ENCODE measurements at places on chromosomes 16 and 17.

GRCh38 chr17:45976755-45977505 lies 22.1 kb upstream of the STH start:
- DNase-seq: no peak

- DNase-seq: no peak
Measured at GRCh38 chr16:54097774-54098173, 188.8 kb downstream of the IRX3 start.

DNA sequence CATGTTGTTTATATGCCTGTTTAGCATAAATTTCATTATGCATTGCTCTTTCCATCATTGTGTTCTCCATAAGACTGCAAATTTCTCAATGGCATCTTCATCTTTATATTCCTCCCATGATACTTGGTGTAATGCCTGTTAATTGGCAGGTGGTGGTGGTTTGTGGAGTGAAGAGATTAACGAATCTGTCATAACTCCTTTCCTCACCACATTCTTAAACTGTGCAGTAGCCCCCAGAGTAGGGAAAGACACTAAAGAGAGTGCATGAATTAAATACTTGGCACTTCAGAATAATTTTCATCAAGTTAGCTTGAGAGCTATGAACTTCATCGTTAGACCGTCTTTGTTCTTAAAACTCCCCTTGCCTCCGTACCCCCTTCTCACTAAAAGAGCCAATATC lies 329.7 kb downstream of the HS3ST3B1 start:
- DNase-seq: no peak

DNA sequence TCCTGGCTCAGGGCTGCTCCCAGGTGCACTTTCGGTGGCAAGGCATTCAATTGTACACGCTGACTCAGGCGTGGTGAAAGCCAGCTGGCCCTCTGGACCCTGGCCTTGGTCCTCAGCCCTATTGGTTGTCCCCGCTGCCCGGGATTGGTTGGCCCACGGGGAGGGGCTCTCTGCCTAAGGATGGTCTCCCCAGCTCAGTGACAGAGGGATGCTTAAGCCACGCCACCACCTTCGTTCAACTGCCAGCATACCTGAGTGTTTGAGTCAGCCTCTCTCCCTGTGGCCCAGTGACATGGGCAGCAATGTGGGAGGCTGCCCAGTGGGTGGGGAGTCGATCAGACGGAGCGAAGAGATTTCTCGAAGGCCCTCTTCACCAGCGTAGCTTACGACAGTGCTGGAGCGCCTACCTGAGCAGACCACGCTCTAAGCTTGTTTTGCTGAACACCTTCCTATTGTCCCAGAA lies 30.3 kb downstream of the IRF8 start:
- DNase-seq: no peak

- peak; percentile 5 for DNase-seq
Measured at GRCh38 chr16:4194661-4195060, 47.2 kb downstream of the SRL start.

DNA sequence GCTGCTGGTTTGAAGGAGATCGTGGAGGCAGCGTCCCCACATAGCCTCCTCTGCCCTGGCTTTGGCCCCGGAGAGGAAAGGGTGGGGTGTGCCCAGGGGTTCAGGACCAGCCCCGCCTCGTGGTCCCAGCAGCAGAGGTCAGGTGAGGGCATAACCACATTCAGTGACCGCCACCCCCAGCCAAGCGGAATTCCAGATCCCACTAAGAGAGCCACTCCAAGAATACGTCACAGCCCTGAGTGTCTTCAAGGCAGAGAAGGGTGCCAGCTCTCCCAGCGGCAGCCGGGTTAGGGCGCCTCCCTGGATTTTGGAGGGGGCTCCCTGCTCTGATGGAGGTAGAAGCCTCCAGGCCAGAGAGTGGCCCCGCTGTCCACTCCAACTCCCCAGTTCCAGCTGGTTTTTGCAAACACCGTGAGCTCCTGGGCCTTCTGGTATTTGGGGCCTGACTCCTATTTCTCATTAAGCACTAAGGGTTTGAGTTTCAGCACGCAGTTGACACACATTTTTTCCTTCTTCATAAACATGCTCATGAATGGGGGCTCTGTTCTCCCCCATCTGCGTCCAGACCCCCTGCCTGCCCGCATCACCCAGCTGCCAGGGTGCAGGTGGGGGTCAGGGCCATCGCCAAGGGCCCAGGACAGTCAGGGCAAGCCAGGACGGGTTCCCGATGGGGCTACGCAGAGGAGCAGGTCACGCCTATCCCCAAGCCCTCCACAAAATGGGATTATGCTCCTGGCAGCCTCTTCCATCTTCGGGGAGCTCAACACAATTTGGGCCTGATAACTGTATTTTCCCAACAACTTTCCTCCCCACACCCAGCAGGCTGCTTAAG lies 98.4 kb upstream of the PLCG2 start:
- no peak for DNase-seq

DNA sequence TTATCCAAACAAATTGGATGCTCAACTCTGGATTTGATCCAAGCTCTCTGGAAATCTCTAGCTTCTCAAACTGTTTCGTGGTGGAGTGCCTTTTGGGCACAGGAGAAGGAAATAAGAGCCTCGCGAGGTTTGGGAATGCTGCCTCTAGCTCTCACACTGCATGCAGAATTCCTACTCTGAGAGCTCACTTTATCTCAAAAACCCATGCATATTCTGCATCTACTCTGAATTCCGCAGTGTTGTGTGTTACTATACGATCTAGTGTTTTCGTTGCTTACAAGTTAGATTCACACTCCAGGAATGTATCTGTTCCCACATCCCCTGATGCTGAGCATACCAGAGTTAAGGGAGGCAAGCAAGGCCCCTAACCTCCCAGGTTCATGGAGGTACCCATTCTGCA lies 462.7 kb downstream of the WWOX start:
- DNase-seq: no peak

- DNase-seq: no peak
Measured at GRCh38 chr16:89890886-89891657, 17.7 kb downstream of the TCF25 start.

GRCh38 chr16:86491640-86492023 lies 18.7 kb upstream of the FOXF1 start:
- DNase-seq: no peak

DNA sequence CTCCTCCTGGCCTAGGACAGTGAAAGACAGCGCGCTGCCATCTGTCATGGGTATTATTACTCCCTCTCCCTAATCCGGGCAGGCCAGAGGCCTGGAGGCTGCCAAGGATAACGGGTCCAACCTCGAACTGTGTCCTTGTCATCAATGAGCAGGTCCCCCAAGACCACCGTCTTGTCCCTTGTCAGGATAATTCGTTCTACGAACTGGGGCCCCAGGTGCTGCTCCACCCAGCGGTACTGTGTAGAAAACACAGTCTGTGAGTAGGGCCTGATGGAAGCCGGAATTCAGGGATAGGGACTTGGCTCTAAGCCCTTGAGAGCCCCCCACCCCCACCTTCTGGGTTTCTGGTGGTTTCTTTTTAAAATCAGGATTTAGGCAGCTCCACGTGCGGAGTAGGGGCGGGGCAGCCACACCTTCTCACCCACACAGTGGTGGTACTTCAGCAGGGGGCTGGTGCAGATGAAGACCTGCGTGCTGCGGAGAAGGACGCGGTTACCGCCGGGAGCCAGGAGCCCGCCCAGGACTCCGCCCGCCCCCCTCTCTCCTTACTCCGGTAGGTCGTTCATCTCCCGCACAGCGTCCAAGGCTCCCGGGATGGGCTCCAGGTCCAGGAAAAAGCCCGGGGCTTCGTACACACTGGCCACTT lies 787 bp downstream of the NT5C start:
- DNase-seq: peak; percentile 49

GRCh38 chr17:31696184-31696602 lies 162.9 kb downstream of the COPRS start:
- DNase-seq: no peak

DNA sequence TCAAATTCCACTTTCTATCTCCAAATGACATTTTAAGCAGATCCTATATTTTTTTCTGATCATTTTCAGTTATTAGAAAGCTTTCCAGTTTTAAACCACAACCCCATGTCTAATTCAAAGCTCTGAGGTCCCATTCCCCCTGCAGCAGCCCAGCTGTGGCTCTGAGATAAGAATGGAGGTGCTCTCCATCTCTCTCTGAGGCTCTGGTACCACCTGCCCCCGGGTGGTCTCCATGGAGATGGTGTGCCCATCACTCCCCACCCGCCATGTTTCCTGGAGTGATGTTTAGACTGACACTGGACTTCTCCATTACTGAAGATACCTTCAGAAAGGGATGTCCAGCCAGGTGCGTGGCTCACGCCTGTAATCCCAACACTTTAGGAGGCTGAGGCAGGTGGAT lies 68.1 kb upstream of the SEC14L1 start:
- DNase-seq: no peak

DNA sequence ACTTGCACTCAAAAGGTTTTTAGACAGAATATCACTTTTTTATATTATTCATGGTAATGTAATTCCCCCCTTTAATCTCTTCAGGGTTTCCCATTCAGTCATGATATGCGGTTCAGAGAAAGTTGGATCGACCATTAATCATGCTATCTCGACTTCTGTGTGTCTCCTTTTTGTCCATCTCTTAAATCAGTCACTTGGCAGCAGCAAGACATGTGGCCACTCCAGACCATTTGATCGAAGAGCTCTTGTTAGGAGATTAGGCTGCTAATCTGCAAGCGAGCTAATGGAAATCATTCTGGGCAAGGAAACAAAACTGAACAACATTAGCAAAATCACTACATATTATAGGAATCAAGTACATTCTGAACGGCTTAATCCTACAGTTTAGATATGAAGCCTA lies 449.9 kb downstream of the WWOX start:
- no peak for DNase-seq

DNA sequence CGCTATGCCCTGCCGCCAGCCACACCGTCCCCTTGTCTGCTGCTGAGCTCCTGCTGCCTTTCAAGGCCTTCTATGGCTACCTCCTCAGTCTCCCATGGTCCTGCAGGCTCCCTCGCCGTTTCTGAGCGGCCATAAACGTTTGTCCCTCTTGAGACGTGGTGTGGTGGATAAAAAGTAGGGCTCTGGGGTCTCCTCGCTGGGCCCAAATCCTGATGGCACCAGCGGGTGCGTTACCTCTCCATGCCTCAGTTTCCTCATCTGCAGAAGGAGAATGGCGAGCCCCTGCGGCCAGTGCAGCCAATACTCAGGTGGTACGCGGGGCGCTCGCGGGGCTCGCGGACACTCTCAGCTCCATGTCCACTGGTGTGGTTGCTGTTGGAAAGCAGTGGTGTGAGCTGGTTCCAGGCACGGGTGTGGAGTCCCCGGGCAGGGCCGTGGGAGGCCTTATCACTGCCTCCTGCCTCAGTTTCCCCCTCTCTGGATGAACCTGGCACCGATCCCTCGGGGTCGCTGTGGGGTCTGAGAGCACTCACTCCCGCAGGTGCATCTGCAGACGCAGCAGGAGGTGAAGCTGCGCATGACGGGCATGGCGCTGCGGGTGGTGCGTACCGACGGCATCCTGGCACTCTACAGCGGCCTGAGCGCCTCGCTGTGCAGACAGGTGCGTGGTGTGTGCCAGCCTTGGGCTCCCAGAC lies 2.5 kb downstream of the SLC25A10 start:
- no peak for DNase-seq

All from CD4-positive, alpha-beta T cell treated with Interleukin-4 for 4 hours (primary cell).